Fibroblast of skin of abdomen (primary cell): ENCODE measurements at places on chromosomes 1 and 21.

GRCh38 chr1:184769241-184769640 lies 14.6 kb upstream of the EDEM3 start:
- no peak for DNase-seq

DNA sequence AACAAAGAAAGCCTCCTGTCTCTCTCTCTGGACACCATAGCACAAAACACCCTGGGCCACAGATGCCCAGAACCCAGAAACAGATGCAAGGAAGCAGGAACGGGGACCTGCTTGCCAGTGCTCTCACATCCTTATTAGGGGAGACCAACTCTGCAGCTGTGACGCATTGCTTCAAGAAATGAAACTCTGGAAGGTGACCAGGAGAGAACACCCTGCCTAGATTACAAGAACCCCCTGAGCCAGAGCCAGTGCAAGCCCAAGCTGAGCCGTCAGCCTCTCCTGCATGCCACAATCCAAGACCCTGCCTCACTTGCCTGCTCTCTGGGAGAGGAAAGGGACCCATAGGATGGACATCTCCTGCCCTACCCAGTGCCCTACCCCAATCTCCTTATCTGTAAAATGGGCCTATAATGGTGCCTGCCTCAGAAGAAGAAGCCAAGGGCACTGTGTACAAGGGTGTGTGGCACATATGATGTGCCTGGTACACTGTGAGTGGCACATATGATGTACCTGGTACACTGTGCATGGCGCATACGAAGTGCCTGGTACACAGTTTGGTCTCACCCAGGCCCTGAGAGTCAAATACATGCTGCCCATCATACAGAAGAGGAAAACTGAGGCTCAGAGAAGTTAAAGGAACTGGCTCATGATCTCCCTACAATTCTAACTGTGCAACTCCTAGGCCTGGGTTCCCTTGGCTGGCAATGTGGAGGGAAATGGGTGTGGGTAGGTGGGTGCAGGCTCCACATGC lies 16.8 kb upstream of the FAM131C start:
- DNase-seq: peak; percentile 13

DNA sequence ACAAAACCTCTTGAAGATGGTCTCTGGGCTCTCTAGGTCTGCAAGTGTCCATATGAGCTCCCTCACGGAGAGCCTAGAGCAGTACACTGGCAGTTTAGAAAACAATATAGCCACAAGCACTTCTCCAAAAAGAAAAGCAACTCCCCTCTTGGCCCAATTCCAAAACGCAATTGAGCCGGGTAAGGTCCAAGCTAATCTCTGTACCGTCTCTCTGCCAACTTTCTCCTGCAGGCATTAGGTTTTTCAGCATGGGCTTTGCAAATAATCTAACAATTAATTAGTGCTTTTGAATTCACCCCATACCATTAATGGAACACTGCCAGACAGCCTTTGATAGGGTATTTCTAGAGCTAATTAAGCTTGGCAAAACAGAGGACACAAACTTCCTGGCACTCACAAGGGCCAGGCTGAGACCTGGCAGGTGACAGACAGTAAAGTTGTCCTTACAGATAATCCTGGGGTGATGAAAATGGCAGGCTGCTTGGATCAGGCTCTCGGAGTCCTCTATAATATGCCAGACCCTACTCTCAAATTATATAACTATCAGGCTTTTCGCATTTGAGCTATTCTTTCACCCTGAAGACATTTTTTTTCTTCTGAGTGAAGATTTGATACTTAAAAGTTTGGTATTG lies 39.8 kb downstream of the TGFBR3 start:
- peak; percentile 35 for DNase-seq

DNA sequence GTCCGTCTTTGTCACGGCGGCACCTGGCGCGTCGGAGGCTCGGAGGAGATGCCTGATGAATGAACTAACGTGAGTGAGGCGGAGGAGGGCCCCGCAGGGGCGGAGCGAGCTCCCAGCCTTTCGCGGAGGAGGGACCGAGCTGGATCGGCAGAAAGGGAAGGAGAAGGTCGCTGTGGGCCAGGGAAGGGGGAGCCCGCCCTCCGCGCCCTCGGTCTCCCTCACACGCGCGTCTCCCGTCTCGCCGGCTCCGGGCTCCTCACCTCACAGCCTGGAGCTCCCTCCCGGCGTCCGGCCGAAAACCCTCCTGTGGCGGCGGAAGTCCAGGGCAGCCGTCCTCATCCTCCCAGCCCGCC lies 519 bp downstream of the ZNF496 start:
- DNase-seq: peak; percentile 71

GRCh38 chr1:46452931-46453325 lies 36.7 kb upstream of the DMBX1 start:
- no peak for DNase-seq

DNA sequence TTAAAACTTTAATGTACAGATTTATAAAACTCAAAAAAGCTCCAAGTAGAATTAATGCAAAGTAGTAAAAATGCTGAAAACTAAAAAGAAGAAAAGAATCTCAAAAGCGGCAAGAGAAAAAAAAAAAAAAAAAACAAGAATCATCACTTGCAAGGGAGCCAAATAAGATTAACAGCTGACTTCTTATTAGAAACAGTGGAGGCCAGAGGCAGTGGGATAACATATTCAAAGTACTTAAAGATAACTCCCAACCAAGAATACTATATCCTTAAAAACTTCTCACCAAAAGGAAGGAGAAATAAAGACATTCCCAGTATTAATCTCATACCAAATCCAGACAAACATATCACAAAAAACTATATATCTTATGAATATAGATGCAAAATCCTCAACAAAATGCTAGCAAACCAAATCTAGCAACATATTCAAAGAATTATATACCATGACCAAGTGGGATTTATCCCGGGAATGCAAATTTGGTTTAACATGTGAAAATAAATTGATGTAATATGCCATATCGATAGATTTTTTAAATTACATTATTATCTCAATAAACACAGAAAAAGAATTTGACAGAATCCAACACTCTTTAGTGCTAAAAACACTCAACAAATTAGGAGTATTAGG lies 62.7 kb downstream of the CAMK2N1 start:
- DNase-seq: no peak

DNA sequence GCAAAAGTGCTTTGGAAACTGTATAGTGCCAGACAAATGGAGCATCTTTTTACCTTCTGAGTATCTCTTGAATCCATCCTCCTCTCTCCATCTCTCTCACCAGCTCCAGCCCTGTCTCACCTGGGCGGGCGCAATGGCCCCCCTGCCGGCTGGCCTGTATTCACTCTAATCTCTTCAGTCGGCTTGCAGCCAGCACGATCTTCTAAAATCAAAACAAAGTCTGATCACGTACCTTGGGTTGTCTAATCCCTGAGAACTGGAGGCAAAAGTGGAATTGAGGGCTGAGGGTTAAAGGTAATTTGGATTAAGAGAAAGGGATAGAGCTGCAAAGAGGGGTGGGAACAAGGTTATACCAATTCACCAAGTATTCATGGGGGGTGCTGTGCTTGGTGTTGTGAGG lies 46.0 kb upstream of the LRRN2 start:
- DNase-seq: no peak

DNA sequence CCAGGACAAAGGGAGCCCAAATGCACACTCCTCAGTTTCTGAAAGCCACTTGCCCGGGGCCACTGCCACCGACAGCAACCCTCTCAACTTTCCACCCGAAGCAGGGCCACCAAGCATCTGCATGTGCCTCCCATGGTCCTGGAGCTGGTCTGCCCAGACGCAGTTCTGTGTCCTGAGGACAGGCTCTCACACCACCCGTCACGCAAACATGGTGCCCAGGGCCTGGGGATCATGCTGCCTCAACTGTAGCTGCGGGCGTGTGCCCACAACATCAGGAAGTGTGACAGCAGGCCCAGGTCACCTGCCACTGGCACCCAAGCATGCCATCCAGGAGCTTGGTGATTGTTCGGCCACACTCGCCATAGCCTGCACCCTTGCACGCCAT lies 14.4 kb downstream of the GBP1 start:
- no peak for DNase-seq

DNA sequence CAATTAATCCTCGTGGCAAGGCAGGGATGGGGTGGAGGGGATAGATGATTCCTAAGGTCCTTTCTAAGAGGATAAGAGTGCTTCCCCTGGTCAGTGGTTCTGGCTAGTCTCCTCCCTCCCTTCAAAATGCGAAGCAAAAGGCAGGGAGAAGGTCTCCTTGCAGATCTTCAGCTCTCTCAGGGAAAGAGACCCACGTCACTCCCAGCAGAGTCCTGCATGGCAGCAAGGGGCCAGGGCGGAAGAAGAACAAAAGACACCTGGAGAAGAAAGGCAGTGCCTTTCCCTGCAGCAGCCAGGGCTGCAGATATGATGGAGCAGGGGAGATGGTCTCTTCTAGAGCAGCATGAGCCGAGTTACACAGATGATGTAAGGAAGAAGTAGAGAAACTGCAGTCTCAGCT lies 29.6 kb upstream of the SLAMF9 start:
- DNase-seq: no peak

DNA sequence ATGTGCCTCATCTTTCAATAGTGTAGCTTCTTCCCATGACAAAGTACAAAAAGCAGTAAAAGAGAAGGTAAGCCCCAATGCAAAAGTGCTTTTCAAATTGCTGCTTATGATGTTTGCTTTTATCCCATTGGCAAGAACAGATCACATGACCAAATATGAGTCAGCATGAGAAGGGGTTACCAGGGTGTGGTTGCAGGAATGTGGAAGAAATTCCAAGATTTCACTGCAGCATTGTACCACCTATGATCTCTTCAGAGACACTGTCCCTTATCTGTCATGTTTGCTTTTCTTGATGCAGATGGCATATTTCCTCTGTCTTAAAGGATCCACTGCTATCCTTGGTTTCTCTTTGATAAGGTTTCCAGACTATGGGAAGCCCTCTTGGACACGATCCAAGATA lies 1006.9 kb upstream of the PRMT6 start:
- no peak for DNase-seq

DNA sequence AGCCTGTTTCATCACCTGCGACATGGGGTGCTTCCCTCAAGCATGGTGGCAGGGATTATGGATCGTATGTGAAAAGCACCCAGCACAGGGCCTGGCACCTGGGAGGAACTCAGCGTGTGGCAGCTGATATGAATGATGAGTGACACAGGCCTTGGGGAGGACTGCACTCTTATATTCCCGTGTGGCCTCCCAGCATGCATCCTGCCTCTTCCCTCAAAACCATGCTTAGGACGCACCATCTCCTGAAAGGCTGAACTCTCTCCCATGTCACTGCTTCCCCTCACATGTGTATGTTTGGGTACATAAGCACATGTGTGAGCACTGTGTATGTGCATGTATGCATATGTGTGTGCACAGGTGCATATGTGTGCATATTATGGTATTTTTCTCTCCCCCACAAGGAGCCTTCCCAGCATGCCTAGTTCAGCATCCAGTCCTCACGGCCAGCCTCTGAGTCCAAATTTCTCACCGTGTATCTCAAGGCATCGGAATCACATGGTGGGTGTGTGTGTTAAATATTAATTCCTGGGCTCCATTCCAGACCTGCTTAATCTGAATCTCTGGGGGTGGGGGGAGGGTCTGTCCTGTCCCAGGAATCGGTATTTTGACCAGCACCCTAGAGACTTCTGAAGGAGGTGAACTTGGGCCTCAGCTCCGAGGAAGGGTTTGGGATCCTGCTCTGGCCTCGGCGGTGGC lies 12.8 kb downstream of the MYOM3 start:
- DNase-seq: no peak

GRCh38 chr1:214833178-214833756 lies 230.3 kb downstream of the CENPF start:
- DNase-seq: peak; percentile 88

GRCh38 chr1:73556270-73556669 lies 641.7 kb downstream of the LRRIQ3 start:
- no peak for DNase-seq

- no peak for DNase-seq
Measured at GRCh38 chr21:28196981-28197380, 795.7 kb downstream of the LTN1 start.

DNA sequence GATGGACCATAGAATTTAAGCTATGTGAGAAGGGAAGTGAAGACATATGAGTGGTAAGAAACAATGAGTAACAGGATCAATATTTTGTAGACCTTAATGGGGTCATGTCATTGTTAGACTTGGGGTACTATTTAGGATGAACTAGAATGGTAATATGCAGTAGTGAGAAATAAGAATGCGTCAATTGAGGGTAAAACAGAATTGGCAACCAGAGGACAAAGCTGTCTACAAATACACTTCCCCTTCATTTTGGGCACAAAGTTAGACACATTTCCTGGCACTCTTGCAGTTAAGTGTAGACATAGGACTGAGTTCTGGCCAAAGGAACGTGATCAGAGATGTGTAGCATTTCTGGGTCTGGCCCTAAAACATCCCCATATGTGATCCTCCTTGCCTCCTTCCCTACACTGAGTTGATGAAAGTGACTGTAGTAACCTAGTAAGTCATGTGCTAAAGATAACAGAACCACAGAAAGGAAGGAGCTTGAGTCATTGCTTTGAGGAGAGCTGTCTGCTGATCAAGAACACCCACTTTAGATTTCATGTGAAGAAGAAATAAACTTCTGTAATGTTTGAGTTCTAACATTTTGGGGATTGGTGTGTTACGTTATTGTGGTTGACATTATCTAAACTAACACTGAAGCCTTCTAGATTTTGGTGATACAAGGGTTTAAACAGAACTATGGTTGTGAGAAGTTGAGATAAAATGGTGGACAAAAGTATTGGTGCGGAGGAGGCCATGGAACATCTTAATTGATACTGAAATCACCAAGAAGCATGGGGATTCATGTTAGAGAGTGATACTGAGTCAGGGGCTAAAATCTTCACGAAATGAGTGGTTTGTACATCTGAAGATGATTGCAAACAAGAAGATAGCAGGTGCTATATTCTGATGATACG lies 41.7 kb downstream of the CD55 start:
- DNase-seq: peak; percentile 12

GRCh38 chr1:110452330-110452729 lies 1.4 kb downstream of the PROK1 start:
- DNase-seq: no peak
